ENCODE measurements at places on chromosomes 3 and 15.

GRCh38 chr15:43541785-43542184 is 24.4 kb downstream of the MAP1A start:
- no peak for DNase-seq

GRCh38 chr15:101625184-101625583 is 27.0 kb downstream of the TM2D3 start:
- no peak for DNase-seq

GRCh38 chr3:52633786-52634185 is 51.9 kb downstream of the PBRM1 start:
- DNase-seq = no peak

DNA sequence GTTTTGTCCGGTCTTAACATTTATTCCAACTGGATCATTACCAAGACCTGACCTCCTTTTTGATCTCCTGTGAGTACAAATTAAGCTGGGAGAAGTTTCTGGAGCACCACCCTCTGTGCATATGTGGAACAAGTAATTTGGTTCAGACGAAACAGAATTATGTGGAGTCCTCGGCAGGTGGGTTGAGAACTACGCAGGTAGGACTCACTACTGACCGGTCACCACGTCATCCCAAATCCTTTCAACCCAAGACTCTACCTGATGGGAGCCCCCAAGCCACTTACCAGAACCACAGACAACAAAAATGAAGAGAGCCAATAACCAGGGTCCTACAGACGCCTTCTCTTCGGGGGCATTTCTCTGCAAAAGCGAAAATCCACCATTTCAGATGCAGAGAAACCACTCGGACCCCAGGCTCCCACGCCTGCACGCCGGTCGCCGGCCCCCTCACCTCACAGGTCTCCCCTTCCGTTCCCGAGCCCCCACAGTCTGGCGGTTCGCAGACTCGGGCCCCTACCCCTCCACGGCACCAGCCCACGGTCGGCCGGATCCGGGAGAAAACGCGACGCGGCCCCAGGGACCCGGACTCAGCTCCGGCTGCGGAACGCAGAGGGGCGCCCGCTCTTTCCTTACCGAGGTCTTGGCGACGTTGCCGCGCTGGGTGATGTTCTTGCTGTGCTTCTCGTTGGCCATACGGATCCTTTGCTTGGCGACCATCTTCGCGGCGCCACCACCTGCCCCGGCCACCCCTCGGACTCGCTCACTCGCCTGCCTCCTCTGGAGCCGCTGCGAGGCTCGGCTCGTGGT is 674 bp downstream of the SERP1 start:
- DNase-seq = peak; percentile 48

DNA sequence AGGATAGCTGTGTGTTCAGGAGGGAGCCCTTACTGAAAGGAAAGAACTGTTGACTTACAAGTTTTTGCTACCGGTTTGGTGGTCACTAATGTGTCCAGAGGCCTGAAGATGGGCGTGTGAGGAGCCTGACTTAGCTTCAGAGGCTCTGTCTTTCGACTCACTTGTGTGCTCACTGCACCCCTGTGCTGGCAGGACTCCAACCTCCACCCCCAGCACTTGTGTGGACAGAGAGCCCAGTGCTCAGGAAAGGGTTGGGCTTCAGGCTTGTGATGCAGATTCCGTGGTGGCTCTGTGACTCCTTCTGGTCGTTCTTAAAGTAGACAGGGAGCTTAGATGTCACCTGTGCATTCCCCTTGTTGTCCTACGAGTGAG is 100.9 kb downstream of the PGPEP1L start:
- DNase-seq = no peak

- DNase-seq = no peak
Observed at GRCh38 chr15:53917109-53917508, 61.1 kb upstream of the UNC13C start.

DNA sequence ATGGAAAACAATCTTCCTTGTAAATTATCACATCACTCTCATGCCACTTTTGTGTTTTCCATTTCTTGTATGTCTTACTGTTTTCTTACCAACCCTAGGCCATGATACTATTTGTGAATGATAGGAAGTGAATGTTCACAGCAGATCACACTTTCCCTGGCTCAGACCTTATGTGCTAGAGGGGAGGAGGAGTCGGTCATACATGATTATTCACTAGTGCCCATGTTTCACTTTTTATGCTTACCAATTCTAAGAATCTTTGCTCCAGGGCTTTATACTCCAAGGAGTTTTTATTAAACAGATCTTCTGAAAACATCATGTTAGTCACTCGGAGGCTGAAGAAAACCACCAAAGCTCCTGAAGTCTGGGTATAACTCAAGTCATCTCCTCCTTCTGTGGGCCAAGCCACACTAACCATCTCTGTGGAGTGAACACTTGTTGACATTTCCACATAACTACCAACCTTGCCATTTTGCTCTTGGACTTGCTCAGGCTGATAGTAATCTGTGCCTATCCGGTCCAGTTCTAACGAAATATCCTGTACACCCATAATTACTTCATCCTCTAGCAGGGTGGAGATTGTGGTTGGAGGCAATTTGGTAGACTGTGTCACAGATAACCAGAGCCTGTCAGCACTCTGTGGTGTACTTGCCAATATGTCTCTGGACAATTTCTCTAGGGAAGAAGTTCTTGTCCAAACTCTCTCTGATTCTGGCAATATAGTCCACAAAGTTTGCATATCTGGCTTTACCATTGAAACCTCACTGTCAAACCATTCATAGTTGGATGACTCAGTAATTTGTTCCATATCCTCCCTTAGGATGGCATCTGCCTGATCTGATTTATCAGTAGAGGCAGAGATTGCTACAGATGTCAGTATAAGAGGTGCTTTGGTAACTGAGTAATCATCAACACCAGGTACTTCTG is 76.8 kb downstream of the IMPG2 start:
- DNase-seq = no peak

GRCh38 chr15:66023311-66023972 is 154.2 kb downstream of the RAB11A start:
- no peak for DNase-seq

GRCh38 chr3:97959872-97960271 is 12.4 kb downstream of the RIOX2 start:
- no peak for DNase-seq

- DNase-seq = no peak
Observed at GRCh38 chr15:45657764-45658545, 23.1 kb downstream of the SQOR start.

- DNase-seq = no peak
Observed at GRCh38 chr15:93159930-93160329, 70.9 kb upstream of the RGMA start.

DNA sequence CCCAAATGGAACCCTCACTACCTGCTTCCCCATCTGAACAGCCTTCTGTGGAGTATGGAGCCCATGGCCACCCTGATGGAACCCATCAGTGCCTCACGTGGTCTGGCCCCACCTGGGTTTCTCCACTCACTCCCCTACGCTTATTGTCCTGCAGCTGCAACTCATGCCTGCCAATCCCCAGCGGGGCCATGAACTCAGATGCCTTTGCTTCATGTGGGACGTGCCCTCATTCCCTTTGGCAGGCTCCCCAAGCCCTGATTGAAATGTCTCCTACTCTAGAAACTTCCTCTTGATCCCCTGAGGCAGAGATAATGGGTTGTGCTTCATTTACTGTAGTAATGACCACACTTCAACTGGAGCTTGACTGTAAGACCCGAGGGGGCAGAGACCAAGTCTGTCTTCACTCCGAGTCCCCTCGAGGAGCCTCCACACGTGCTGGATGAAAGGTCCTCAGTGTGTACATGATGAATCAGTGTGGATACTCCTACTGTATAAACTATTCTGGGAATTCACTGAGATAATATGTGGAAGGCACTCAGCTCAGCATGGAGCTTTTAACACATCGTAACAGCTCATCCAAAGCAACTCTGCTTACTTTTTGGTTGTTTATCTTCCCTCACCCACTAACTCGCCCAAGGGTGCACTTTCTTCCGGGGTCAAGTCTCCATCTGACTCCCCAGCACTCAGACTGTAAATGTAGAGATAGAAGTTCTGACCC is 232.8 kb upstream of the BHLHE40 start:
- no peak for DNase-seq

GRCh38 chr3:108744762-108745161 is 12.4 kb downstream of the RETNLB start:
- DNase-seq = no peak

GRCh38 chr3:39721076-39721475 is 88.3 kb upstream of the MYRIP start:
- no peak for DNase-seq

DNA sequence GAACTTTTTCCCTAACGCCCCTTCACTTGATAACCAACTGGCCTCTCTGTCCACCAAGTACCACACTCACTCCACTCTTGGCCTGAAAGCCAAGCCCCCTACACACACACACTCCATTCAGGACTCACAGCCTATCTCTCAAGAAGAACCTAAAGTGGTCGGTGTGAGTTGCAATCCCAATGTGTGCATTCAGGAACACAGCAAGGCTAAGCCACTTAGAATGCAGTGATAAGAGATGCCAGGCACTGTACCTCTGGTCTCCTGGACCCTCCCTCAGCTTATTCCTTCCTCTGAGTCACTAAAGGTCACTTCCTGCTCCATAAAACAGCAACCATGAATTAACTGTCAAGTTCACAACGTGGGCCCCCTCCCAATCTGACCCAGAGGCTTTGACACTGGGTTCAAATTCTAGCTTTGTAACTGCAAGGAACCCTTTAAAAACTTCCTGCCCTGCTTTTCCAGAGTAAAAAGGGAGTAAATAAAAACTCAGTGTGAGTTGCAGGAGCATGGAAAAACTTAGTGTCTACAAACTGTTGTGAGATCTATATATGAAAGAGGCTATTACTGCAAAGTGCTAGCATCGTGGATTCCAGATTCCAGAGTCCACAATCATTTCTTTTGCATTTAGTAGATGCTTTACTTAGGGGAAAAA is 17.6 kb upstream of the KCNMB3 start:
- no peak for DNase-seq

DNA sequence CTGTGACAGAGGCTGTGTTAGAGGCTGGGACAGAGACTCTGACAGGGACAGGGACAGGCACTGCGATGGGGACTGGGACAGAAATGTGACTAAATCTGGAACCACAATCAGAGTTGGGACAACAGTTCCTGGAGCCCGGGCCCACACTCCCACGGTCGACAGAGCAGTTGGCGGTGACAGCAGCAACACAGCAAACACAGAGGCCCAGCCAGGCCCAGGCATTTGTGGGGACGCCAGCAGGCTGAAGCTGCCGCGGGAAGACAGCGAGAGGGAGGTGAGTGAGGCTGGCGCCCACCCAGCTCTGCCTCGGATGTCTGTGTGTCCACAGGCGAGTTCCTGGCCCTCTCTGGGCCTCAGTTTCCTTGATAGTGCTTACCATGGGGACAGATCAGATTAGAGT is 9.3 kb upstream of the HCN4 start:
- DNase-seq = no peak

GRCh38 chr3:125245521-125245920 is 33.0 kb upstream of the SLC12A8 start:
- DNase-seq = no peak

DNA sequence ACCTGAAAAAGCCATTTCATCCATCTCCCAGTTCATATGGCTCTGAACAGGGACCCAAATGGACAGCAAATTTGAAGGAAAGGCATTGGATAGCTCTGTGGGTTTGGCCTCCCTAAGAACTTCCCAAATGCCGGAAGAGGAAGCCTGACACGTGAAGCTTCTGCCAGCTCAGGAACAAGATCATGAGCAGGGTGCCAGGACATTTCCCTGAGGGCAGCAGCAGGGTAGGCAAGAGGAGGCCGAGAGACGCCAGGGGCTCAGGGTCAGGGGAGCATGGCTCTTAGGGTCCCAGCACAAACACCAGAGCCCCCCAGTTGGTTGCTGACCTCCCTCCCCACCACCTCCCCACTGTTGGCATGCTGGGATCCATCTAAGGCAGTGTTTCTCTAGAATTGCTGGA is 187.5 kb downstream of the MEGF11 start:
- no peak for DNase-seq

GRCh38 chr3:144380849-144381248 is 409.2 kb downstream of the DIPK2A start:
- no peak for DNase-seq

DNA sequence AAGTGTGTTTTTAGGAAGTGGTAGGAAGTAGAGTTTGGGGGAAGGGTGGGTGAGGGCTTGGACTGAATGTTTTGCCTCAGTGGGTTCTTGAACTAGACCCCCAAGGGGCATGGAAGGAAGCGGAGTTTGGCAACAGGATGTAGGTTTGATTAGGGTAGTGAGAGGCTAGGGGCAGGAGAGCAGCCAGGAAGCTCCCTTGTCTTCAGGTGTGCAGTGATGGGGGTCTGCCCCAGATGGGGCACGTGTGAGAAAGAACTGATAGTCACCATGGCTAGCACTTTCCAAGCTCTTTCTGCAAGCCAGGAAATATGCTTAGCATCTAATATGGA is 4.7 kb downstream of the ZSCAN2 start:
- DNase-seq = no peak

DNA sequence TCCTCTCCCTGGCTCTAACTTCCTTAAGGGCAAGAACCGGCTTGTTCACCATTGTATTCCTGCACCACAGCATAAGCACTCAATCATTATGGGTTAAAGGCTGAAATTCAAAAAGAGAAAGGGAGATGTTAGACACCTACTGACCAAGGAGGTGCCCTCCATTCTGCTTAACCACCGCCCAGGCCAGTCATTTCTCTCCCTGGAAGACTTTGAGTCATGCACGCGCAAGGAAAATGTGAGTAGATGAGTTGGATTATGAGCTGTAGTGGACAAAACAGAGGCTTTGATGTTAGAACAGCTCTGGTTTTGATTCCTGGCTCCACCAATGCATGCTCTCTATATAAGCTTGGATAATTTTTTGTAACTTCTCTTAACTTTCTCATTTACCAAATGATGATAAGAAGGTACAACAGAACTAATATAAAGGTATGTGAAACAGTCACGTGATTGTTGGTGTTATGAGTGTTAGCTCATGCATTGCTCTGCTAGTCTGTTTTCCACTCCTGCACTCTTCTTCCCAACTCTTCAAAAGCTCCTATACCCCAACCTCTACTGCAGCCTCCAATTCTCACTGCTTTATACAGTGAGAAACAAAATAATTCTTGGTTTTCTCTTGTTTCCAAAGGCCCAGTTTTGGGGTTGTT is 148.4 kb upstream of the ATP11B start:
- no peak for DNase-seq

GRCh38 chr15:52290329-52290728 is 5.3 kb downstream of the MYO5C start:
- no peak for DNase-seq

DNA sequence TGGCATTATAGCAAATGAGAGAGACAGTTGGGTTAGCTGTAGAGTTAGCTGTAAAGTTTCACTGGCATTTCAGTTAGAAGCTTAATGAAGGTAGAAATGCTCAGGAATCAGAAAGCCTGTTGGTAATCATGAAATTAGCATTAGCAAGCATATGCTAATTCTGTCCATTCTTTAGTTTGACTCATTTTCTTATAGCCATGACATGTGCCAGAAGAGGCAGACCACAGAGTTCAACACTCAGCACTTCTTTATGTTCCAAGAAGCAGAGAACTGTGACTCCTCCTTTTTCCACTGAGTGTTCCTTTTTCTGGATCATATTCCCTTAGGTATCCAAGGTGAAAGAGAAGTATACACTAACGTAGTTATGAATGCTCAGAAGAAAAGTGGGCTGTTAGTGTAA is 276.2 kb upstream of the SGO1 start:
- no peak for DNase-seq

Measured in activated CD4-positive, CD25-positive, alpha-beta regulatory T cell (primary cell).